ENCODE measurements at places on chromosomes 5 and 9.

GRCh38 chr5:14165375-14166106 is 22.4 kb downstream of the TRIO start:
- no peak for DNase-seq

DNA sequence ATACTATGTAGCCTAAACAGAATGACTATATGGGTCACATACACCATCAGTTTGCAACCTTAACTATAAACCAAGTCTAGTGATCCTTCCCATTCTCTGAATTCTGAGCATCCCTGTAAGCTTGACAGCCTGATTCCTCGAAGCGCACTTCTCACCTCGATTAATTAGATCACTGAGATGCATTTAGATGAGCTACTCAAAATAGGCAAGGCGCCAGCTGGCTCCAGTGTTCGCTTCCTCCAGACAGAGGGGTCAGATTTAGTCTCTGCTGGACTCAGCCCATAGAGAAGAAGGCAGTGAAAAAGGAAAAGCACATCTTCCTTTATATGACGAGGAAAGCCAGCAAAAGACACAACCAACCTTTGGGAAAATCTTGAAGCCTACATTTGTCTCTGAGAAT is 371.5 kb downstream of the MLLT3 start:
- no peak for DNase-seq

DNA sequence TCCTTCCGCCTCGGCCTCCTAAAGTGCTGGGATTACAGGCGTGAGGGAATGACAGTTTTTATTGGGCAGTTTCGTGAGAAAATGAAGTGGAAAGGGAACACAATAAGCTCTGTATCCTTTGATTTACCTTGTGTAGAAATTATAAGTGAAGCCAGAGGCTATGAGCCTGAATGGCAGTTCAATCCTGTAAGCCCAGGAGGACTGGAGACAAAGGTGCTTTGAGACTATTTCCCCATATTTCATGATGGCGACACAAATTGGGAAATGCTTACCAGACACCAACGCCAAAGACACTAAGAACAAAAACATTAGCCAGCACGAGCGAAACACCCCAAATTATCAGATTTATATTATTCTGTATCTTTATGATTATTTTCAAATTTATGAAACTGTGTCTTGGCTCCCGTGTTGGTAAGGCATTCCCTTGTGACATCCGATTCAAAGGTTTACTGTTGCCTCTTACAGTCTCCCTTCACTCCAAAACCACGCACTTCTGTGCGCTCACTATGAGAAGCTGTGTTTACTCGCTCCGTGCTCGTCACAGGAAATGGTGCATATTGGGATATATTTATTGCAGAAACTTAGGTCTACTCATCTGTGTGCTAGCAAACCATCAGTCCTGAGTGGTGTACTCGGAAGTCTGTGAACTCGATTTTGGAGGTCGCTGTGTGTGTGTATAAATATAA is 73.9 kb downstream of the SH3PXD2B start:
- no peak for DNase-seq

DNA sequence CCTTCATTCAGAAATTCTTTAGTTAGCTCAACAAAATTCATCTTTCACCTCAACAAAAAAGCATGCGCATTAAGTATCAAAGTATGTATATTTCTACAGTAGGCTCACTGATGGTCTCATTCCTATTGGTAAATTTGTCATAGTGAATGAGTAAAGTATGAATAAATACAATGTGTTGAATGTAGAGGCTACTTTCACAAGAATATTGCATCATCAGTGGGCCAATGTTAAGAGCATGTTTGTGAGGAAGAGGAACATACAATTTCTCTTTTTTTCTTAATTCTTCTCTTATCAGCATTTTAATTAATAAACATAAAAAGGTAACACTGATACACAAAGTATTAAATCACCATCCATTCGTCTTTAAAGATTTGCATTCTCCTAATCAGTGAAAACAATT is 505.1 kb downstream of the CETN3 start:
- no peak for DNase-seq

DNA sequence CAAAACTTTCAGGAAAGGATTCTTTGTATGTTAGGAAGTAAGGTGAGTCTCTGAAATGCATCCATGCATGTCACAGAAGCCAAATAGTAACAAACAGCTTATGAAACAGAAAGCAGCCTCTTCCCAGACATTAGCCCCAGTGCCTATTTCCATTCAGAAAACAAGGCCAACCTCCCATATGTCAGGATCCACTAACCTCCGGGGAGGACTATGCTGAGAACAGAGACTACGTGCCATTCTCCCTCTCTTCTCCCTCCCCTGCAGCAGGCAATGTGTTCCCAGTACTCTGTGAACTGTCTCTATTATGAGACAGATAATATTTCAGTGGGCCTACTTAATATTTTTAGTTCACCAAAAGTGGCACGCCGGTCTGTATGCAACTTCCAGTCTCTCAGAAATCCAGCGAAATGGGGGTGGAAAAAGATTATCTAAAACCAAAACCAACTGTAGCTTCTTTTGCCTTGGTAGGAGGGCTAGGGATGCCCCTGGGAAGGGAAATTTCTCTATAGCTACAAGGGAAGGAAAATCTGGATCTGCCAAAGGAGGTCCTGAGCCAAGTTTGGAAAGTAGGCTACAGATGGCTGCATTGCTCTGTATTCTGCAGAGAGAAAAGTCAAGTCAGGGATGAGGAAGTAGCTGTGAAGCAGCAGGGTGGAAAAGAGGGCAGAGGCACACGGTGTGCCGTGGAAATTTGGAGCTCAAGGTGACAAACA is 42.0 kb downstream of the VLDLR start:
- DNase-seq = no peak

DNA sequence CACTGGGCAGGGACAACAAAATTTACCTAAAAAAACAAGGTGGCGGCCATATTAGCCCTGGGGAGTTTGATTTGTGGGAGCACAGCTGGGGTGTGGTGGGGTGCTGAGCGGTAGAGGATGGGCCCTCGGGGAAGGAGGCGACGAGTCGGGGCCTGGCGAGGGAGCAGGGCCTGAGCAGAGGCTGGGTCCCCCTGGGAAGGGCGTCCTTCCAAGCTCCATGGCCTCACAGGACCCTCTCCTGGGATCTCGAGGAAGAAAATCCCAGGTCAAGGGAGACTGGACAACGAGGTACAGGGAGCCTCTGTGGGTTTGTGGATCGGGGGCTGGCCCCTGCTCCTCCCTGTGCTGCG is 165.5 kb downstream of the CACNA1B start:
- peak; percentile 18 for DNase-seq

DNA sequence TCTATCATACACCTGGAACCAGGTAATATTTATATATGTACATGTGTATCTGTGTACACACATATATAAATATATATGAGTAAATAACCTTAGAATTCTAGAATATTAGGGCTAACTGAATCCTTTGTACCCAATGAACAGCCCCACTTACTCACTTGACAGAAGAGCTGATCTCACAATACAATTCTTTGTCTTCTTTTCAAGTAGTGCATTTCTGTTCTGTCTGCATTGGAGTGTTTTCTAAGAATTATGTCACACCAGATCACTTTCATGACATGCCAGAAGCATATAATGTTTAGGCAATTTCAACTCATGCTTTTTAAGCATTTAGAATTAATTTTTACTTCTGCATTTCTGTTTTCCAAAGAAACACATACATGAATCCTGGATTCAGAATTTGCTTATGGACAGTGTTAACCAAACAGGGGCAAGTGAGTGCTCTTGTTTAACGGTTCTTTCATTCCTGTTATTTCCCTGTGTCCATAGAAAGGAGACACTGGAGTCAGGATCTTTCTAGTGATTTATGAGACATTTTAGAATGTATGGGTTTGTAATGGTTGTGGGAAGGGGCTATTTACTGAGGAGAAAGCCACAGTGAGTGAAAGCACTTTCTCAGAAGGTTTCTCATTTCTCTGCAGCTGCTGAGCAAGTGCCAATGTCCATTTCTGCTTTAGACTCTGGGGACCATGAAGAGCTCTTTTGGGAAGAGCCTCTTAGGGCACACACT is 123.2 kb downstream of the RMI1 start:
- no peak for DNase-seq

DNA sequence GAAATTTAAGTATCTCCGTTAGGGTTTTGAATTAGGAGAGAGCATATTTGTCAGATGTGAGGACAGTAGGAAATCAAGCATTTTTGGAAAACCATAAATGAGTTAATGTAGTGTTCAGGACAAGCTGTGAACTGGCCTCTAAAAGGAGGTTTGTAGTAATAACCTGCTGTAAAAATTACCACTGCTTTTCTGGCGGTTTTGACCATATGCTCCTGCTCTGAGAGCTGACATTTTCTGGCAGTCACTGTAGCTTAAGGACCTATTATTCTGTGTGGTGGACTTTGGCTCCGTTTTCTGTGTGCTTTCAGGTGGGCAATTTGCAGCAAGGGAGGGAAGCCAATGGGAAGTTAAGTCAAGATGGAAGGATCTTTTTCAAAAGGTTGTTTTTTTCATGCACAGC is 111.1 kb downstream of the SGCD start:
- no peak for DNase-seq

DNA sequence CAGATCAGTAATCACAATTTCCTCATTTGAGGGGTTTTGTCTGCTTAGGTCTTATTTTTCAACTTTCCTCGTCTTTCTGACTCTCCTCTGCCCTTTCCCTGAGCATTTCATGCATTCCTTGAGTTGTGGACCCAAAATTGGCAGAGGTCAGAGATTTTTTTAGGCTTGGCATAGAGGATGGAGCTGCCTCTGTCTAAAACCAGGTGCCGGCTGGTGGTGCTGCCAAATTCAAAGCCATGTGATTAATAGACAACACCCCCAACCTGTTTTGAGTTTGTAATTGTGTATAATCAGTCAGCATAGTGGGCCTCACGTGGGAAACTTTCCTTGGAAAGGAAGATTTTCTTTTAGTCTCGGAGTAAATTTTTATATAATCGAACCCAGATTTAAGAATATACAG is 39.6 kb downstream of the TJP2 start:
- no peak for DNase-seq

- no peak for DNase-seq
Observed at GRCh38 chr5:180632768-180633167, 16.6 kb downstream of the FLT4 start.

- DNase-seq = no peak
Observed at GRCh38 chr5:142847898-142848790, 78.0 kb downstream of the ARHGAP26 start.

DNA sequence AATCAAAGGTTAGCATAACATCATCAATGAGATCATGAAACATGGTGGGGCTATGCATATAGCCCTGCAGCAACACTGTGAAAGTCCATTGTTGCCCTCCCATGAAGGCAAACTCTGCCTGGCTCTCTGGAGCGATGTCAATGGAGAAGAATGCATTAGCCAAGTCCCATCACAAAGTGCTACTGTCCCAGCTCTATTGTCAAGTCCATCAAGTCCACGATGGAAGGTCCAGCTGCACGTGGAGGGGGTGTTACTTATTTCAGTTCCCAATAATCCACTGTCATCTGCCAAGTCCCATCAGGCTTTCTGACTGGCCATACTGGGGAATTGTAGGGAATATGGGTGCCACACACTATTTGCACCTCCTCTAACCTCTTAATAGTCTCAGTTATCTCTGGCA is 10.8 kb downstream of the DMAC1 start:
- DNase-seq = no peak

DNA sequence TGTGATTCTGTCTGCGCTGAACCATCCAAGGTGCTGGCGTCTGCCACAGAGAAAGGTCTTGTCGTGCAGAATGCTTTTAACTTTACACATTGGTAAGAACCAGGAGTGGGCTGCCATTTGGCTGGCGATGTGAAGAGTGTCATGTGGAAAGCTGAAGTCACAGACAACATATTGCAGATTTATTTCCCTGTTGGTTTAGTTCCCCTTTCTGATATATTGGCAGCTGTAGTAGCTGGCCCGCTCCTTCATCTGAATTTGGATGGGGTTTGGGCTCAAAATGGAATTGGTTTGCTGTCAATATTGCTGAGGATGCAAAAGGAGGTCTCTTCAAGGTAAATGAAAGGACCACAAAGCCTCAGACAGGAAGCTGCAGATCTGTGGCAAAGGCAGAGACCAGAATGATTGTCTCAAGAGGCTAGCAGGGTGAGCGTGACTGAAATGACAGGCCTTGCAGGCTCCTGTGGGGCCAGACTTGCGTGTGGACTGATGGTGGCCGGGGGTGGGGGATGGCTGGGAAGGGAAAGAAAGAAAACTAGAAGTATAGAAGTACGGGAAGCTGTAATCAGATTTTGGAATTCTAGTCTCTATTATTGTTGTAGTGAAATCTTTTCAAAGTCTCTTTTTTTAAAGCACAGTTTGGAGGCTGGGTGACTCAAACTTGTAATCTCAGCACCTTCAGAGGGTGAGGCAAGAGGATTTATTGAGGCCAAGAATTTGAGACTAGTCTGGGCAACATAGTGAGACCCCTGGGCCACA is 25.1 kb upstream of the CD180 start:
- DNase-seq = no peak

- DNase-seq = no peak
Observed at GRCh38 chr5:95486191-95486590, 68.6 kb downstream of the SKIC3 start.

DNA sequence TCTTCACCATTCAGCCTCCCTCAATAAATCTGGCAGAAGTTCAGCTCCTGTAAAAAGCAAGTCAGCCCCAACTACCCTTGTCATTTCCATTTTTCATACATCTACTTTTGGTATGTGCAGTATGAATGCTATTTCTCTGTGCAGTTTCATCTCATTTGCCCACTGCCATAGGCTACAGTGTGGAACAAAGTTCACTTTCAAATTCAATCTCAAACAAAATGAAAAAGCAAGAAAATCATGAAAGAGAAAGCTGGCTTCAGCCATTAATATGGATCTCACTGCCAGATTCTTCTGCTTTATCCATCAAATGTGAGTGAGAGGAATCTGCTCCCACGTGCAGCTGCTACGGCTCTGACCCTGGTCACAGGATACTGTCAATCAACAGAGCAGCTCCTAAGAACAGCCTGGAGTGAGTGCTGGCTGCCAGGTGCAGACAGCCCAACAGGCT is 494.2 kb downstream of the ZNF608 start:
- DNase-seq = no peak

DNA sequence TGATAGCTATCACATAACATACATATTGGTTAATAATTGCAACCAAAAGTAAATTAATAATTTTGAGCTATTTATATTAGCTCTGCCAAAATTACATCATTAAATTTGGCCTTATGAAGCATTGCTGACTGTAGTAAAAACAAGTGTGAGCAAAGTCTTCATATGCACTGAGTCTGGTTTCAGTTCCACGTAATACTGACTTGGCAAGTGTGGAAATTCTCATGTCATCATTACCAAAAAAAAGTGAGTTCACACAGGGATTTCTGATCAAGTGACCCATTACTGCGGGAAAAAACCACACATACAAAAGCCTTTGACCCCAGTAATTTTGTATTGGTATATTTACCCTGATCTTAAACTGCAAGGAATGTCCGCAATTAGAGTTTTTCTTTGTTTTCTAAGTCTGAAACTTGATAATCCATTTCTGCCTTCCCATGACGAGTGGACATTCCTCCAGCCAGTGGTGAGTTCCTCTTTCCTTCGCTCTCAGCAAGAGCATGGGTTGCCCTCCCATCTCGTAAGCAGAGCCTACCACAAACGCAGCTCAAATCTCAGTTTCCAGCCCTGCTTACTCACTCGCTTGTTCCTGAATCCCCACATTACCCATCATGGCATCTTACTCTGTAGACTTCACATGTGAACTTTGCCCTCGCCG is 220.2 kb upstream of the DMRT1 start:
- no peak for DNase-seq
